Stimulated activated CD8-positive, alpha-beta memory T cell treated with anti-CD3 and anti-CD28 coated beads, Interleukin-4, amount 100 ng/mL, for 1 hour (primary cell): ENCODE measurements at places on chromosomes 4 and X.

DNA sequence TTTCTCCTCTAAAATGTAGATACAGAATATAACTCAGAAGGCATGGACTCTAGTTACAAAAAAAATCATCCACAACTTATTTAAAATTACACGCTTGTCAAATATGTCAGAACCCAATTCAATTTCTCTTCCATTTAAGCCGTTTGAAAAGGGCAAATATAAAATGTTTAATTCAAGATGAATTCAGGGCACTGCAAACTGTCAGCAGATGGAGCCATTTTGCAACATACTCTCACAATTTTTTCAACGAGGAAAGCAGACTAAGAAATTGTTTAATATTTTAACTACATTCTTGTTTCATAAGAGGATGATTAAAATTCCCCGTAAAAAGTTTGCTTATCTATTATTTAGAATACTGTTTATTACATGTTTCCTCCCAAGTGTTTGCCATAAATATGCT, 321.3 kb upstream of the CPXCR1 start:
- DNase-seq, result no peak

- DNase-seq, result no peak
Observed at GRCh38 chrX:68895341-68895755, 66.5 kb downstream of the EFNB1 start.

- no peak for DNase-seq
Observed at GRCh38 chr4:102308032-102308799, 37.1 kb downstream of the SLC39A8 start.

DNA sequence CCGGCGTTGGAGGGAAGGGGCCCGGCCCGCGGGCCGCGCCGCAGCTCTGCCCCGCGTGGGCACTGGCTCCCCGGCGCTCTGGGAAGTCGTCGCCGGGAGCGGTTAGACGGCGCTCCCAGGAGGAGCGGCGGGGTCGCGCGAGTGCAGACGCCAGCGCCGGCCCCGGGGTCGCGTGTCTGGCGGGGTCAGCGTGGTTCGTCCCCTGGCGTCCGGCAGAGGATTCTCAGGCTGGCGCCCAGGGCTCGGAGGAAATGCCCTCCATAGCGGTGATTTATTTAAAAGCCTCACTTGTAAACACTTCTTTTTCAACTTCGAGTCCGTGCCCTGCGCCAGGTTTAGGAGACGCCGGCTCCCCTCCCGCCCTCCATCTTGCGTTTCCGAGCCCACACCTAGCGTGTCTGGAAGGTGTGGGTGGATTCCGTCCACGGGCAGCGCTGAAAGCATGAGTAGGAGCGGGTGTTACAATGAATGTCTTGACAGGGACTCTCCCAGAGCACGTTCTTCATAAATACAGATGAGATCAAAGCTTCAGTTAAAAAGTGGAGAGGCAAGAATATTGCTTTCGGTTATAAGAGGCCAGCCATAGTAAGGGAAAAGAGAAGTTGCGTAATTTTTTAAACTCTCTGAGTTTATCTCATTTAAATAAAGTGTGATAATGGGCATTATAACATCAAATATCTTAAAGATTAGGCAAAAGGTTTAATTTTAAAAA, 692 bp downstream of the FAM241A start:
- peak; percentile 22 for DNase-seq
